Skeletal muscle cell (primary cell): ENCODE measurements at places on chromosomes 2 and 18.

DNA sequence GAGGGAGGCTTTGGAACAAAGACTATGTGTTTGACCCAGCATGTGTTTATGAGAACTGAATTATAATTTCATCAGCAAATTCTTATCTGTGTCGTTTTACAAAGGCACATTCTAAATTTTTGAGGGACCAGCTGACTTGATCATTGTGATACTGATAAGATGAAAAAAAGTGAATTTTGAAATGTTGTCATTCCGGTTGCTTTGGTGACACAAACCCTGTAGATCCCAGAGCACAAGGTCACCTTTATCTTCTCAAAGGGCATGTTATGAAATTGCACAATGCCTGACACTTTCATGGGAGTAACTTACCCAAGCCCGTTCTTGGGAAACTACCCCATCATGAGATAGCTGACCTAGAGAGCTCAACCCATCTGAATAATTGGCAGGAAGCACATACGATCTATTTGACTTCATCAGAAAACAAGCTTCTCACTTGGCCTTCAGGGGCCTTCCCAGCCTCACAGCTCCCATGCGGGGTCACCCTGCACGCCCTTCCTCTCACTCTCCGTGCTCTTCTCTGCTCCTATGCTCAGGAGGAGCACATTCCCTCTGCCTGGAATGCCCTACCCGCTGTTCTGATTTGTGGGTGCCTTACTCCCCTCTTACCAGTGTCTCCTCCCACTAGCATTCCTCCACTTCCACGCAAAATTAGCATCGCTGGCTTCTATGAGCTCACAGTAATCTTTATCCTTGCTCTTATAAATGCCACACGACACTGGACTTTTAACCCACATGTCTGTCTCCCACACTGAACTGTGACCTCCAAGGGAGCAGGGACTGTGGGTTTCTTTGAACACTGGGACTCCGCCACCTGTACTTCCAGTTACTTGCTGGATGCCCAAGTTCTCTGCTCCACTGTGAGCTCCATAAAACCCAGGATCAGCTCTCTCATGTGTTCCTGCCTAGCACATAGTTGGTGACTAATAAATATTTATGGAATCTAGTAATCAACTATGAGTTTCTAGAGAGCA lies 555.8 kb upstream of the ID2 start:
- DNase-seq = no peak

DNA sequence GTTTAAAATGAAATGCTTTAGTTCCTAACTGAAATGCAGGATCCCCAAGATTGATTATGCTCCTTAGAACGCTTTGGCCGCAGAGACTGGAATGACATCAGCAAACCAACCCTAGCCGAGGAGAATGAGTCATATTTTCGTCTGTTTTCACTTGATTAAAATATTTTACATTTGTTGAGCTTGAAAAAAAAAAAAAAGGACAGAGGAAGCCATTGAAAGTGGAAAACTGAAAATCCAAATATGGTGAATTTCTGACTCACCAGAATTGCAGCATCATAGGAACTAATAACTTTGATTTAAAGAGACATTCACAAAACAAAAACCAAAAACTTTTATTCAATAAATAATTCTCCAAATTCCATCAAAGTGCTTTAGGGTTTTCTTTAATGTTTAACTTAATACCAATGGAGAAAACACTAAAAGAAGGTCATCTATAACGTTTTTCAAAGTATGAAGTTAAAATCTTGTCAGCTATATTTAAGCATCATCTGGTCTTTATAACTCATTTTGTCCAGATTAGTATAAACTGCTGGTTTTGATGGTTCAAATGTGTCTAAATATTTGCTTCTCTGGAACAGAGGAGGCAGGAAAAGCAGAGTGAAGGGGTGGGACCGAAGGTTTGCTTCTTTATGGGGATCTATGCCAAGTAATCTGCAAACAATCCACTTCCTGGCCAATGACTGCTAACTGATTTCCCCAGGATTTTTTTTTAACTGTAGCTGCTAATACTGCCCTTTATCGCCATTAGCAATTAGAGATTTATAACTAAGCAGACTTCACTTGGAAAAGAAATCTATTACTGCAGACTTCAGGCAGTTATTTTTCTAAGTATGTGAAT lies 30.9 kb upstream of the COL5A2 start:
- peak; percentile 92 for DNase-seq

- no peak for DNase-seq
Observed at GRCh38 chr2:219457784-219458369, 23.2 kb downstream of the SPEG start.

DNA sequence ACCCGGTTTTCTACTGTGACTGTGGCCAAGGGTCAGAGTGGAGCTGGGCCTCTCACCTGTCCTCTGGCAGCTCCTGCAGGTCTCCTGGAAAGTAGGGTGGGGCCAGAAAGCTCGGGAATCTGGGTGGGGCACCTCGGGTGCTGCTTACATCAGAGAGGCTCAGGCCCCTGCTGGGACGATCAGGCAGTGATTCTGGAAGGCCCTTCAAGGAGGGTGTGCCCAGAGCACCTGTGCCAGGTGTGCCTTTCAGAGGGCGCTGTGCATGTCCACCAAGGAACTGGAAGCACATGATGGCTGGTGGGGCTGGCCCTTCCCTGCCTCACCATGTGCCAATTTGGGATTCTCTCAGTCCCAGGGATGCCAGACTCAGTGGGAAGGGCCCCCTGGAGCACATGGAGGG lies 44.0 kb downstream of the ATP6V1C2 start:
- DNase-seq = no peak

- peak; percentile 46 for DNase-seq
Observed at GRCh38 chr2:121360566-121361300, 75.7 kb upstream of the TFCP2L1 start.

DNA sequence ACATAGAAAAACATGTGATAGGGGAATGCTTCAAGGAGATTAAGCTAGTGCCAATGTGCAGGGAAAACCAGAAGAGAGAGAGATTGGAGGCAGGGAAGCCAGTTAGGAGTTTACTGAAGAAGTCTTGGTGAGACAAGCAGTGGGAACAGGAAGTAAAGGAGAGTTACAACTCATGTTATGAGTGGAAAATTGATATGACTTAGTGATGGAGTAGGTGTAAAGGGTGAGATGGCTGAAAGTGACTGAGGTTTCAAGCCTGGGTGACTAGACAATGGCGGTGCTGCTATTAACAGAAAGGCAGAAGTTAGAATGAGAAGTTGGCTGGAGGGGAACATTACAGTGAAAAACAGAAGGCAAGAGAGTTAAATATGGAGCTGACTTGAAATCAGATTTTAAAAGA lies 16.5 kb downstream of the DOK1 start:
- DNase-seq = no peak

DNA sequence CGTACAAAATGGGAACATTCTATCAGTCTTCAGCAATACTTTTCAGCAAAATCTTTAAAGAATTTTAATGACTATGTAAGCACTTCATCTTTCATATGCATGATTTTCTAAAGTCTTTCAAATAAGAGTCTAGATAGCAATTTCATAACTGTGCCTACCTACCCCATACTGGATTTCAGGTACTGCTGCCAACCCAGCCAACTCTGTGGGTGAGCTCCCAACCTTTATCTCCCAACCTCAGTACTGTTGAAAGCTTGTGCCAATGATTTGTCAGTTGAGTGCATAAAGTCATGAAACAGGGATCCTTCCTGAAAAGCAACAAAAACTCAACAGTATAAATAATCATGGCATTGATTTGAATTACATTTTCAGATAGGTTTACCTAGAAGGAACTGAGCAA lies 296.9 kb downstream of the PID1 start:
- no peak for DNase-seq

DNA sequence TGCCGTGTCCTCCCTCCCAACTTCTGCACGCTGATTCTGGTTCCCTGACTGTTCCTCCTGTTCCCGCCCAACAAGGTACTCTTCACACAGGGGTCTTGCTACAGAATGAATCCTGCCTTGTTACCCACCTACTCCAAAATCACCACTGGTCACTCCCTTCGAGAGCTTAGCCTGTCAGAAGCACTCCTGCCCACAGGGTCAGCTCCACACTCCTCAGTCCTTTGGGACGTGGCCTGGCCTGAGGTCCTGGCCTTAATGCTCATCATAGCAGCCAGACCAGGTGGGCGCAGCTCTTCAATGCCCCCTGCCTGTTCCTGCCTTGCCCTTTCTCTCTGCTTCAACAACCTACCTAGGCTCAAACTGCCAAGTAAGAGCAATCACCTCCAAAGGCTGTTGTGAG lies 27.8 kb upstream of the ID2 start:
- no peak for DNase-seq

GRCh38 chr18:62524440-62525200 lies 1.8 kb downstream of the ZCCHC2 start:
- no peak for DNase-seq

- DNase-seq = no peak
Observed at GRCh38 chr2:237742614-237743013, 56.0 kb upstream of the RBM44 start.

GRCh38 chr2:207072571-207072970 lies 93.2 kb downstream of the KLF7 start:
- DNase-seq = no peak

- DNase-seq = no peak
Observed at GRCh38 chr2:24986372-24986771, 14.6 kb upstream of the DNAJC27 start.

DNA sequence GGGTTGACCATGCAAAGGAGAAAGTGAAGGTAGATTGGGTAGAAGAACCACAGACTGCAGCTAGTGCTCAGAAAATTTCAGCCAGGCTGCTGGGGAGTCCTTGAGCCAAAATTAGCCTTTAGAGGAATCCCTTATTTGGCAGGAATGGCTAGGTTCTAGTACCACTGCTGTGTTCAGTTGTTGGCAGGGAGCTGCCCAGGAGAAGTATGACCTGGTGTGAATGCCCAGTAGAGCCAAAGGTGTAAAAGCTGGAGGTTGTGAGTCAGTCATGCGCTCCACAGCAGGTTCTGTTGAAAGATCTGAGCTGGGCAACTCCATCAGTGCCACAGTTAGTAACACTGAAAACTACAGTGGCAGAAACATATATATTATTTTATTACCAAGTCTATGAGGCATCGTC lies 36.4 kb upstream of the TBR1 start:
- no peak for DNase-seq

DNA sequence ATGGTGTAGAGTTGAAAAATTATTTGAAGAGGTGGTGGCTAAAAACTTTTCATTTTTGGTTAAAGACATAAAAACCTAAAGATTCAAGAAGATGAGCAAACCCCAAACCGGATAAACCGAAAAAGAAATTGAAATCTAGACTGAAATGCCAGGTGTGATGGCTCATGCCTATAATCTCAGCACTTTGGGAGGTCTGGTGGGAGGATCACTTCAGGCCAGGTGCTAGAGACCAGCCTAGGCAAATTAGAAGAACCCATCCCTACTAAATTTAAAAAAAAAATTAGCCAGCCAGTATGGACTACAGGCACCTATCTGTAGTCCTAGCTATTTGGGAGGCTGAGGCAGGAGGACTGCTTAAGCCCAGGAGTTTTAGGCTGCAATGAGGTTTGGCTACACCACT lies 126.9 kb downstream of the BAZ2B start:
- no peak for DNase-seq

- no peak for DNase-seq
Observed at GRCh38 chr2:73894877-73895276, 2.1 kb downstream of the ACTG2 start.

DNA sequence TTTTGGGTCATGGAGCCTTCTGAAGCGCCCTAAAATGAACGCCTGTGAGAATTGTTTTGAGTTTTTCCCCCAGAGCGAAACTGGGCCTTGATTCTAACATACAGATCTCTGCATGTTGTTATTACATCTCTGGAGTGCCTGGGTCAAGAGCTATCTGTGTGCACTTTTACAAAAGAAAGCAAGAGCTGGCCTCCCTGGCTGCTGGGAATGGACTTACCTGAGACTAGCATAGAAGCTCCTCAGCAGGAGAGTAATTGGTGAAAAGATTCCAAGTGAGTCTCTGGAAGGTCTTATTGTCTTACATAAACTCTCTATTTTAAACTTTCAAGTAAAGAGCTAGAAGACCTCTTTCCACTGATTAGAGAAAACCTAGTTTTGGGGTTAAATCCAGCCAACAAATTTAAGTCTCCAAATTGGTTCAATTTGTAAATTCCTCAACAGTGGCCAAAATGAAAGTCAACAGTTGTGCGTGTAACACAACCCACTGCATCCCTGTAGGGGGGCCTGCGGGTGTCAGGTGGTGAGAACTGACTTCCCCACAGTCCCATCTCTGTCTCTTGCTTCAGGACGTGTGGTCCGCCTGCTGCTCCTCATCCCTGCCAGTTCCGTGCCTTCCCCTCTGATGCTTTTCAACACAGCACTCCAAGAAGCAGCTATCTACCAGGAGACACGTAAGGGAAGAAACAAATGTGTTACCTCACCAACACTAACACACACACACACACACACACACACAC lies 206.1 kb downstream of the SH3BP4 start:
- no peak for DNase-seq

DNA sequence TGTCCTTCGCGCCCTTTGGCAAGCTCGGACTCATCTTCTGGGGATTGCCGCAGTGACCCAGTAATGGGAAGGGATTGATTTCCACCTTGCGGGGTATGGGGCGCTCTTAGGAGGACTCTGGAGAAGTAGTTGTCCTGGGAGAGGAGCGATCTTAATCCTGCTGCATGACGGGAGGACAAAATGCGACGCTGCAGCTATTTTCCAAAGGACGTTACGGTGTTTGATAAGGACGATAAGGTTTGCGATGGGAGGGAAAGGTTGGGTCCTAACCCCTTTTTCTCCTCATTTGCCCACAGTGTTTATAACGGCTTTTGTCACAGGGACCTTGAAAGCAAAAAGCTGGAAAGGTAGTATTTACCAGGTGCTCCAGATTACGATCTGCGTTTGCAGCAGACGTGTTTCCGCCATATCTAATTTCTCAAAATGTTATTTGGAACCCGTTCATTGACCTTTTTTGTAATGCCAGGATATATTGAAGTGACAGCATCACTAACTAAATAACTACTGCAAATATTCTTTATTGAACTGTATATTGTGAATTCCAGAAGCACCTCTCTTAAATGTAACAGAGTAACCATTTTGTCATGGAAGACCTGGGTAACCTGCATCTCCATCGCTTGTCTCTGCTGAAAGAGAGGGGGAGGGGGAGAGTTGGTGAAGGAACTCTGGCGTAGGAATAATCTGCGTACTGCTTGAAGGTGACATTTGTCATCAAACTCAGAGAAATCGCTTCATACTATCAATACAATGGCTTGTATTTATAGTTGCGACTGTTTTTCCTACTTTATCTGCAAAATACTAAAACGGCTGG lies 590 bp downstream of the MDH1 start:
- no peak for DNase-seq

DNA sequence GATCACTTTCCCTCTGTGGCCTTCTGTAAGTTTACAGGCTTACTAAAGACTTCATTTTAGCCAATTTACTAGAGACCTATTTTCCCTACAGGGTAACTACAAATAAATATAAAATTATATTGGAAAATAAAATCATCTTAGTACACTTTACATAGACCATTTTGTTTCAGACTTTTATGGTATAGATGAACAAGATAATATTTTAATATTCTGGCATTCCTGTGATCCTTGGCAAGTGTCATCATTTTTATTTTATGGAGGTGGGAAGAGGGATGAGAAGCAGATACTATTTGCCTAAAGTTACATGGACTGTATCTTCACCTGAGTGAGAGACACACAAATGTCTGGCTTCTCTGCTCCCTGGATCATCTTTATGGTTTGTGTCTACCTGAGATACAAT lies 149.6 kb upstream of the CWC22 start:
- DNase-seq = no peak

GRCh38 chr2:239252393-239252792 lies 148.4 kb downstream of the HDAC4 start:
- DNase-seq = no peak

- no peak for DNase-seq
Observed at GRCh38 chr2:231590614-231591013, 2.0 kb upstream of the TEX44 start.
